ENCODE measurements at places on chromosomes 12 and 14. TPM values are rescaled to one million over a fixed set of nuclear protein-coding genes. Genes with fewer than 3 reads are reported as not detected.

DNA sequence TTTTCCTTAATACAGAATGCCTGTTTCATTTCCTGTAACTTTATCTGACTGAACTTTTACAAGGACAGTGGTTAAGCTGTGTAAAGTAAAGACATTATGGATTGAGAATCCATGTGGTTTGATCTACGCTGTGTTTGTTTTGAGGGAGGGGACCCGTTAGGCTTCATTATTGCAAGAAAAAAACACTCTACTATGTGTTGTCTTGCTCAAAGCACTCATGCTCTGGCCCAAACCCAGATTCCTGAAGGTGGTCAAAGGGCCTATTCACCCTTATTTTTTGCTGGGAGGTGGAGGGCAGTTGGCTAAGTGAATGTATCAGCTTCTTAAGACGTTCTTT, 11.9 kb downstream of the RNF10 start:
- H3K27me3 ChIP-seq: no peaks in the 10 kb centered on the region
- no peak overlapping the region for H3K27ac ChIP-seq
- H3K4me3 ChIP-seq: no peak overlapping the region
- H3K4me1 ChIP-seq: peaks cover 4% of the 10 kb centered on the region
- H3K36me3 ChIP-seq: peaks cover 25% of the 10 kb centered on the region

The PZP gene
- total RNA-seq: 4.6 TPM

The BEGAIN gene
- total RNA-seq: 1.6 TPM

The GLS2 gene
- total RNA-seq: 2.6 TPM

DNA sequence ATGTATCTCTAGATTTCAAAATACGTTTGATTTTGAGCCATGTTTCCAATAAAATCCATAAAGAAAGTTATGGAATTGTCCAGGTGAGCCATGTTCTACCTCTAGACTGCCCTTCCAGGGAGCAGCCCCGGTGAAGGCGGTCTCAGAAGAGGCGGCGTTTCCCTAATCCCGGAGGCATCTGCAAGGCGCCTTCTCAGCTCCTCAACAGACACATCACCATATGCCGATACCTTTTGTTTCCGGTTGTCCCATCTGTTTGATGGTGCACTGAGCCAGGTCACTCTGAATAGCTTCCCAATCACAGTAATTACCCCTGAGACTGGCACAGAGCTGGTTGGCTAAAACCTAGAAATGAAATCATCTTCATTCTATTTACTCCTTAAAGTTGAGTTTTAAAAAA, 305.5 kb upstream of the FKBP4 start:
- no peak overlapping the region for H3K4me3 ChIP-seq
- no peaks in the 10 kb centered on the region for H3K27me3 ChIP-seq
- DNase-seq: no peak
- H3K27ac ChIP-seq: no peak overlapping the region
- no peaks in the 10 kb centered on the region for H3K36me3 ChIP-seq

- H3K27ac ChIP-seq: no peak overlapping the region
- peaks cover 2% of the 10 kb centered on the region for H3K4me1 ChIP-seq
- no peaks in the 10 kb centered on the region for H3K36me3 ChIP-seq
- peaks cover 6% of the 10 kb centered on the region for H3K27me3 ChIP-seq
Measured at GRCh38 chr14:101950100-101950499, 14.3 kb upstream of the DYNC1H1 start.

GRCh38 chr12:64459394-64459891, 7.5 kb downstream of the TBK1 start:
- peaks cover 11% of the 10 kb centered on the region for H3K36me3 ChIP-seq
- peaks cover 10% of the 10 kb centered on the region for H3K4me1 ChIP-seq
- no peak for DNase-seq
- peak overlapping the region; percentile 60 for H3K27ac ChIP-seq

GRCh38 chr14:53151523-53152183, 1.5 kb downstream of the DDHD1 start:
- H3K4me3 ChIP-seq: peak overlapping the region; percentile 81
- H3K27me3 ChIP-seq: no peaks in the 10 kb centered on the region
- peak overlapping the region; percentile 85 for H3K27ac ChIP-seq
- H3K36me3 ChIP-seq: no peaks in the 10 kb centered on the region
- DNase-seq: peak; percentile 54
- peaks cover 14% of the 10 kb centered on the region for H3K4me1 ChIP-seq

- H3K4me3 ChIP-seq: no peak overlapping the region
- no peak for DNase-seq
- no peaks in the 10 kb centered on the region for H3K36me3 ChIP-seq
- no peak overlapping the region for H3K27ac ChIP-seq
Measured at GRCh38 chr12:83866477-83866876, 1046.1 kb downstream of the SLC6A15 start.

DNA sequence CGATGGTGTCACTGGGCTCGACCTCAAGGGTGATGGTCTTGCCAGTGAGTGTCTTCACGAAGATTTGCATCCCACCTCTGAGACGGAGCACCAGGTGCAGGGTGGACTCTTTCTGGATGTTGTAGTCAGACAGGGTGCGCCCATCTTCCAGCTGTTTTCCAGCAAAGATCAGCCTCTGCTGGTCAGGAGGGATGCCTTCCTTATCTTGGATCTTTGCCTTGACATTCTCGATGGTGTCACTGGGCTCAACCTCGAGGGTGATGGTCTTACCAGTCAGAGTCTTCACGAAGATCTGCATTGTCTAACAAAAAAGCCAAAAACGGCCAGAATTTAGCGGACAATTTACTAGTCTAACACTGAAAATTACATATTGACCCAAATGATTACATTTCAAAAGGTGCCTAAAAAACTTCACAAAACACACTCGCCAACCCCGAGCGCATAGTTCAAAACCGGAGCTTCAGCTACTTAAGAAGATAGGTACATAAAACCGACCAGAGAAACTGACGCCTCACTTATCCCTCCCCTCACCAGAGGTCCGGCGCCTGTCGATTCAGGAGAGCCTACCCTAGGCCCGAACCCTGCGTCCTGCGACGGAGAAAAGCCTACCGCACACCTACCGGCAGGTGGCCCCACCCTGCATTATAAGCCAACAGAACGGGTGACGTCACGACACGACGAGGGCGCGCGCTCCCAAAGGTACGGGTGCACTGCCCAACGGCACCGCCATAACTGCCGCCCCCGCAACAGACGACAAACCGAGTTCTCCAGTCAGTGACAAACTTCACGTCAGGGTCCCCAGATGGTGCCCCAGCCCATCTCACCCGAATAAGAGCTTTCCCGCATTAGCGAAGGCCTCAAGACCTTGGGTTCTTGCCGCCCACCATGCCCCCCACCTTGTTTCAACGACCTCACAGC, 717 bp downstream of the UBC start:
- peak; percentile 83 for DNase-seq
- H3K27me3 ChIP-seq: no peaks in the 10 kb centered on the region
- peak overlapping the region; percentile 82 for H3K4me3 ChIP-seq

Data from lung (tissue), 17 donors.